RPMI7951 (cell line): ENCODE measurements at places on chromosomes 3 and 15. TPM values are rescaled to one million over a fixed set of nuclear protein-coding genes. Genes with fewer than 3 reads are reported as not detected.

- peak; percentile 59 for DNase-seq
Observed at GRCh38 chr3:156382458-156383346, 172.2 kb downstream of the SSR3 start.

Gene TRMT10C
- total RNA-seq: 48.3 and 58.2 TPM in 2 replicates

DNA sequence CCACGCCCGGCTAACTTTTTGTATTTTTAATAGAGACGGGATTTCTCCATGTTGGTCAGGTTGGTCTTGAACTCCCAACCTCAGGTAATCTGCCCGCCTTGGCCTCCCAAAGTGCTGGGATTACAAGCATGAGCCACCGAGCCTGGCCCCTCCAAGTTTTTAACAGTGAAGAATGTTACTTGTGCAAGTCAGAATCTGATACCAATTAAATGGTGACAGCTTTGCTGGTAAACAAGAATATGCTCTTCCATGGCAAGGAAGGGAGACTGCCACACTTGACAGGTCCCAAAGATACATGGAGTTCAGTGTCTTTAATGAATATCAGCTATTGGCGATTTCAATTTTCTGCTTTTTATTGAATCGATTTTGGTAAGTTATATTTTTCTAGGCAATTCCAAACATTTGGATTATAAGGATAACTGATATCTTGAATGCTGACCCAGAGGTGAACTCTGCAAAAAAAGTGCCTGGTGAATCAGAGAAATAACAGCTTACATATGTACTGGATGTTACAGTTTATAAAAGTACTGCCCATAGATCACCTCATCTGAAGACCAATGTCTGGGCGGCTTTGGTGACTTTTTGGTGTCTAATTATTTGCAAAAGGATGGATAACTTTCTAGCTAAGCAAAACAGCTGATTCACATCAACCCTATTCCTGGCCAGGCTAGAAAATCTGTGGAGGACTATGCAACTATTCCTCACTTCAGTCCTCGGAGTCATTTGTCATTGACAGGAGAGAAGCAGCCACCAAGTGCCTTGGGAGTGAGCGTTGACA is 1.2 kb downstream of the PARP16 start:
- DNase-seq: peak; percentile 19

DNA sequence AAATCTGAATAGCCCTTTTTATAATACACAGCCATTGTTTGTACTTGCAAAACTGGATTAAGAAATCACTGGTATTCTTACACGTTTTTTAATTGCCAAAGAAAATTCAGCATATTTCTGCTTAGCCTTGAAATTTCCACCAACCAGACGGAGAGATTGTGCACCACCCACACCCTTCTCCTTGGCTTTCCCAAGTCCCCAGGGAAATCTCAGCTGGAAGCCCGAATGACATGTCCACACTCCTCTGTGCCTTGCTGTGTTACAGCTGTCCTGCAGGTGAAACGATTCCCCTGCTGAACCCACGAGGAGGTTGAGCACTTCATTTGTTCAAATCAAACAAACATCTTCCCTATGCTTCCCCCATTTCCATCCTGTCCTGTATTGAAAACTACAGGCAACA is 49.6 kb upstream of the PPARG start:
- no peak for DNase-seq

DNA sequence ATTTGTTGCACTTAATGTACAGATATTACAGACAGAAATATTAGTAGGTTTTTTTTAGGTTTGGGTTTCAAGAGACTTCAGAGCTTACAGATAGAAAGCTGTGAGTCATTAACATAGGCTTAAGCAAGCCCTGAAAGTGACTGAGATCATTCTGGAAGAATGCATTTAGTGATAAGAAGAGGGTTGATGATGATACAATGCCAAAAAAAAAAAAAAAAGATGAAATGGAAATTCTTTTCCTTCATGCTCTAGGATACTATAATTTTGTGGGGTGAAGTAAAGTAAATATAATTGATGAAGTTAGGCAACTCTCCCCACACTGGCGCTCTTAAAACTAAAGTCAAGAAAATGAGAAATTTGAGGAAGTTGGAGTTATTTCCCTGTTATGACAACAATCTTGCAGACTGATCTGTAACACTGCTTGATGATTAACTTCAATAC is 169.4 kb upstream of the ZNF385D start:
- no peak for DNase-seq

- no peak for DNase-seq
Observed at GRCh38 chr3:194675081-194675640, 3.2 kb upstream of the LSG1 start.

DNA sequence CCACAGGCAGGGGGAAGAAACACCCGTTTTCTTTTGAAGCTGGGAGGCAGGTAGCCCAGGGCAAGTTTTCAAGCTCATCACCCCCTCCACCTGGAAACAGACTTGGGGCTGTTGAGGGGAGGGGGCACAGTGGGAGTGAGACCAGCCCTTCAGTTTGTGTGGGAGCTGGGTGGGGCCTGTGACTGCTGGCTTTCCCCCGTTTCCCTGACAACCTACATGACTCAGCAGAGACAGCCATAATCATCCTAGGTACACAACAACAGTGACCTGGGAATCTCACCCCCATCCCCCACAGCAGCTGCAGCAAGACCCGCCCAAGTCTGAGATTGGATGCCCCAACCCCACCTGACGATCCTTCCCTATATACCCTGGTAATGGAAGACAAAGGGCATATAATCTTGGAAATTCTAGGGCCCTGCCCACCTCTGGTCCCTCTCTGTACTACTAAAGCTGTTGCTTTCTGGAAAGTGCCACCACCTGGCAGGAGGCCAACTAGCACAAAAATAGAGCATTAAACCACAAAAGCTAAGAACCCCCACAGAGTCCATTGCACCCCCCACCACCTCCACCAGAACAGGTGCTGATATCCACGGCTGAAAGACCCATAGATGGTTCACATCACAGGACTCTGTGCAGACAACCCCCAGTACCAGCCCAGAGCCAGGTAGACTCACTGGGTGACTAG is 422.2 kb upstream of the SGO1 start:
- peak; percentile 24 for DNase-seq

Gene STOML1
- total RNA-seq: 20.4 and 26.8 TPM in 2 replicates

DNA sequence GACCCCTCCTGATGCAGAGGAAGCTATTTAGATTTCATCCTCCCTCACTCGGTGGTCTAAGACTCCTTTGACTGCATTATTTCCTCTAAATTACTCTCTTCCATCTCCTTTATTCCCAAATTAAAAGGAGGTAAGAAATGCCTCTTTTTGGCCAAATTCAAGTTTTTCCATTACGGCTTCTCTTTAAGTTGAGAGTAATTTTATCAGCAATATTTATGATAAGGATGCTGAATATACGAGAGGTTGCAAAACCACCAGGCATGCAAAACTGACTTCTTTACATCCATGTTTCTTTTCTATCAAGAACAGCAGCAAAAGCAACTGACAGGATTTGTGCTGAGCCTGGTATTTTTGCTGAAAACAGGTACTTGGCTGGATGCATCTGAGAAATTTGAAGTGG is 262.0 kb upstream of the RARB start:
- DNase-seq: no peak

DNA sequence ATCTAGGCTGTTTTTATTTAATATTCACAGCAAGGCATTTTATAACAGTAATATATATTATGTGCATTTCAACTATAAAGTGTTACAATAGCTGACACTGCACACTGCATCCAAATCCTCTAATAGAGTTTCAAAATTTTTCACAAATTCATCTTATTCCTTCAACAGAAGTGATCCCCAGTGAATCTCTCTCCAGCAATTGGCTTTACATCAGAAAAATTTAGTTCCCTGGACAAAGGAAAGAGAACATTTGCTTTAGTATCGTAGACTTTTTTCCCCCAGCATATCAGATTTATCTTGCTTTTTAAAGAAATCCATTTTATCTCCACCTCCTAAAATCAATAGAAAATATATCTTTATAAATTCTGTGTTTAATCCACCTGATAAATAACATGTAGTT is 868.6 kb downstream of the TBL1XR1 start:
- no peak for DNase-seq

DNA sequence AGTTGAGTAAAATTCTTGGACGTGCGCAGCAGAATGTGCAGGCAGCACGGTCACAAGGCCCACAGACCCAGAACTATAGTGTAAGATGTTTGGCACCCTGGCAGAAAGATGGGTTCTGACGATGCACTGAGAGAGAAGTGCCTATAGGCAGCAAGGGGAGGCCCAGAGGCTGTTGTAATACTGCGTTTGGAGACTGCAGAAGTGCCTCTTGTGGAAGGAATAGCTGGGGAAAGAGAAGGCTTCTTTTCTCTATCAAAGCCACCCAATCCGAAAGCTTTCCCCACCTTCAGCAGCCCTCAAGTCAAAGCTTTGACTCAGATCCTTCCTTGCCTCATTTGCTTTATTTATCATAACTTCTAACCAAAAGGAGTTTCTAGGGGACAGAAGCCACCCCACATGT is 5.2 kb upstream of the SIN3A start:
- no peak for DNase-seq

GRCh38 chr15:60535743-60536142 is 56.8 kb upstream of the ICE2 start:
- DNase-seq: no peak

DNA sequence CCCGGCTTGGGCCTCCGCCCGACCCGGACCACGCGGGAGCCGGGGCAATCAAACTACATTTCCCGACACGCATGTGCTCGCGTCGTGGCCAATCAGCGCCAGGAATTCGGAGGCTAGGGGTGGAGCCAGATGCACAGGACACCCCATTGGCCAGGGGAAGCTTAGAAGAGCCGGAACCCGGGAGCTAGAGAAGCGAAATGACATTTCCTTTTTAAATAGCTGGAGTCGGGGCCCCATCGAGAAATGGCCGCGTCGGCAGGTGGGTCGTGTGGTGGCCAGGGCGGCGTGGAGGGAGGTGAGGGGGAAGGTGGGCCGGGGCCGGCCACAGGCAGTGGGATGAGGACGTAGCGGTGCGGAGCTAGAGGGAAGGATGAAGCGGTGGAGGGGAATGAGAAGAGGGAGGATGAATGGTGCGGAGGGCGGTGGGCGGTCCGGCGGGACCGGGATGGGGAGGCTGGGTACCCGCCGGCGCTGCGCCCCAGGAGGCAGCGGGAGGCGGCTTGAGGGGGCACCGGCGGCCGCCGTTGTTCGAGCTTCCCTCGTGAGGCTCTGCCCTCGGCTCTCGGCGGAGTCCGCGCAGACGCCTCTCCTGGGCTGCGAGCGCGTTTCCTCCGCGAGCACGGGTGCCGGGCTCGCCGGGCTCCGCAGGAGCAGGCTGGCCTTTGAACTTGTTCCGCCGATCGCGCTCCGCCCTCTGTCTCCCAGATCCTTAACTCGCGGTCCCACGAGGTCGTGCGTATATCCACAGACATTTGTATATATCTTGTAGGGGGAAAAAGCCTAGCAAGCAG is at the start of gene KBTBD8:
TSS of gene KBTBD8 (plus strand) at position 195 of the 791 bp plus-strand sequence. CDS start at position 244, 49 bp downstream.
- peak; percentile 99 for DNase-seq

DNA sequence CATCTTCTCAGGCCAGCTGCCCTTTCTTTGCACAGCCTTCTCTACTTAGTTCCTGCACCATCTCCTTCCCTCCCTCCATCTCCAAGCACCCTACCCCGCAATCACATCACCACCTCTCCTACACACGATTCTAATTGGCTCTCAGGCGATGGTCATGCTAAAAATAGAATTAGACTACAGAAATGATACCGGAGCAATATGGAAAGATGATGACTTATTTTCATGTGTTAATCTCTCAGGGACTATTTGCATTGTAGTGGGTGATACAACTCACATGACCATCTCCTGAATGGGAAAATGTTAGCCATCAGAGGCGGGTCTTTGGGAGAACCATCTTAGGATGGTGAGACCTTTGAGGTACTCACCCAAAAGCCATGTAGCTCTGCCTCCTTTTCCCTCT is 54.7 kb upstream of the PPARG start:
- DNase-seq: no peak

DNA sequence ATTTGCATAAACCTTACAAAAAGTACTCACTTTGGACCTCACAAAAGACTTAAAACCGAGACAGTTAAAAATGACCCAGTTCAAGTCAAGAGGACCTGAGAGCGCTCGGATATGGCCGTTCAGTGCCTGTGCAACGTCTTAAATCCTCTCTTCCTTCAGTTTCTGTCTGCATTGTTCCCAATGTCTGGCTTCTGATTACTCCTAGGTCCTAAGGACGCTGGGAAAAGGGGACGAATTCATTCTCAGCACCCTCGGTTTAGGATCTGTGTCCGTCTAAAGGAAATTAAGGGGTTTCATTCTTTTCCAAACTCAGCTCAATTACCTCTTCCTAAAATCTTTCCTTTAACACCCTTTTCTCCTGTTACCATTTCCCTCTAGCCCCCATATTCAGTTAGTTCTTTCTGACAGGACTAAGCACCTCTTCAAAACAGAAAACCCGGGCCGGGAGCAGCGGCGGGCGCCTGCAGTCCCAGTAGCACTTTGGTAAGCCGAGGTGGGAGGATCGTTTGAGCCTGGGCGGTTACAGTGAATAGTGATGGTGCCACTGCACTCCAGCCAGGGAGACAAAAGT is 970 bp downstream of the DPPA4 start:
- no peak for DNase-seq

Gene CYP1A2
- not detected in 2 replicates for total RNA-seq

DNA sequence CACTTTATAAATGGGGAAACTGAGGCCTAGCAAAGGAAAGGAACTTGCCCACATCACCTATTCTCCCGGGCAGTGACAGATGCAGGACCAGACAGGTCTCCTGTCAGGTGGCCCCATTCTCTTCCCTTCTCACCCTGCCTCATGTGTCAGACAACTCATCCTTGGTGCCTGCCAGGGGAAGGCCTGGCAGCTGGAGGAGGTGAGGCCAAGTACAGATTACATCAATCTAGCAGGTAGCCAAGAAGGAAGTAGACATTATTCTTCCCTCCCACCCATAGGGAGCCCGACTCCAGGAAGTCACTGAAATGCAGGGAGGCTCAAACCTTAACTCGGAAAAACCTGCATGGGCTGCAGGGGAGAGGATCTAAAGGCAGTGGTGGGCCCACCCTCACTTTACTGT is 39.6 kb downstream of the DAPK2 start:
- DNase-seq: no peak

DNA sequence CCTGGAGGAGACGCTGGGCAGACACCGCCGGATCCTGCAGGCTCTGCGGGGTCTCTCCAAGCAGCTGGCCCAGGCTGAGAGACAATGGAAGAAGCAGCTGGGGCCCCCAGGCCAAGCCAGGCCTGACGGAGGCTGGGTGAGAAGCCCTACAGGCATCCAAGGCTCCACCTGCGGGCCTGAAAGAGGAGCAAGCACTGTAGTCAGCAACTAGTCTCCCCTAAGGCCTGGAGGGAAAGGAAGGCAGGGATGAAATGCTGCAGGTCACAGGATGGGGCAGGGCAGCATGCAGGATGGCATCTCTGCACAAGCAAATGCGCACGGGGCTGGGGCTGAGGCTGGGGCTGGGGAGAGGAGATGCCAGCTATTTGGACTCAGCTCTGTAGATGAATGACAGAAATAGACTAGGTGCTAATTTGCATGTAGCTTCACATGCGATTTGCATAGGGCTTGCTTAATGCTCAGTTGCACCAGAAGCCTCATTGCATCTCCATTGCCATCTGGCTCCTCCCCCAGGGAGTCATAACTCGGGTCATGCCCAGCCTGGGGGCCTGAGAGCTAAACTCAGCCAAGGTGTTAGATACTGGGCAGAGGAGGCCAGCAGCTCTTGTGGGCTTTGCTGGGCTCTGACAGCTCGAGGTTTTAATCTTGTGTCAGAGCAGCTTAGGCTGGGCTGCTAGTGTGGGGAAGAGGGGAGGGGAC is 5.2 kb upstream of the CPLX3 start:
- peak; percentile 26 for DNase-seq

Gene TTC21A
- 0.60 and 1.2 TPM in 2 replicates for total RNA-seq

Gene SH3GL3
- total RNA-seq: 0.24 TPM in 1 of 2 replicates, not detected in the other

Gene FGF12
- total RNA-seq: 0.12 TPM in 1 of 2 replicates, not detected in the other

Gene TGM4
- under 0.01 TPM in 1 of 2 replicates, not detected in the other for total RNA-seq

Gene MTMR10
- 8.4 and 13.2 TPM in 2 replicates for total RNA-seq
